MCF 10A (cell line): ENCODE measurements at places on chromosomes 7 and 10. TPM values are rescaled to one million over a fixed set of nuclear protein-coding genes. Genes with fewer than 3 reads are reported as not detected.

Gene ITIH5
- not detected in 2 replicates for total RNA-seq

Gene SPAM1
- total RNA-seq = not detected in 2 replicates

Gene LRRN3
- total RNA-seq = not detected in 2 replicates

Gene LRMDA
- total RNA-seq = not detected in 2 replicates

Gene ARID5B
- total RNA-seq = 10.9 and 12.2 TPM in 2 replicates

Gene NEURL1
- 0.20 TPM in 1 of 2 replicates, not detected in the other for total RNA-seq

Gene ZSCAN25
- total RNA-seq = 17.6 and 20.9 TPM in 2 replicates

Gene HKDC1
- 0.68 and 1.1 TPM in 2 replicates for total RNA-seq

Gene SPDYE6
- not detected in 2 replicates for total RNA-seq

DNA sequence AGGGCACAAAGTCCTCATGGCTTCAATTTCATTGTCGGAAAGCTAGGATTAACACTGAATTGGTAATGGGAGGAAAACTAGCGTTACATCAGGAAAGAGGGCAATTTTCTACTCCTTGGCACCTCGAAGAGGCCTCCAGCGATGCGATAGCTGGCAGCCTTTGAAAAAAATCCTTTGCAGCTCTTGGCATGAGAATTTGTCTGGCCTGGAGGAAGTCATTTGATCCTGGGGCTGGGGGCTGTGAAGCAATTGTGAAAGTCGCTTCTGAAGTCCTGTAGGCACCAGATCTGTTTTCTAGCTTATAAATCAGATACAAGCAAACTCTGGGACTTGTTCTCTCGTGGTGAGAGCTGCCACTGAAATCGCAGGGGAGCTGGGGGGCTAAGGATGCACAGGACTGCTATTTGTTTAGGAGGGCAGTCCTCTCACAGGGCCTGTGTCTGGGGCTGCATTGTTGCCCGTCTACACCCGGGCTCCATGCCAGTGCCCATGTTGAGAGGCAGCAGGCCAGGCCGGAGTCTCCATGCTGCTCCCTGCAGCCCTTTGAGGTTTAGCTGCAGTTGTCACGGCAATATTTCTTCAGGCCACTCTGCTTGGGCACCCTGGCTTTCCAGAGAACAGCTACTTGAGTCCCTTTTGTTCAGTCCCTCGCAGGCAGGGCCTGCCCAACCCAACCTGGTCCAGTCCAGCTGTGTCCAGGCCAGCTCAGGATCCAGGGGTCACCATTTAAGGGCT lies 206.8 kb upstream of the LYZL1 start:
- DNase-seq = no peak
- H3K4me3 ChIP-seq = no peak overlapping the region
- no peaks in the 10 kb centered on the region for H3K4me1 ChIP-seq

GRCh38 chr7:51593628-51594027 lies 277.0 kb upstream of the COBL start:
- H3K4me1 ChIP-seq = no peaks in the 10 kb centered on the region
- no peak overlapping the region for H3K4me3 ChIP-seq
- peaks cover 45% of the 10 kb centered on the region for H3K27me3 ChIP-seq
- no peak overlapping the region for H3K27ac ChIP-seq

DNA sequence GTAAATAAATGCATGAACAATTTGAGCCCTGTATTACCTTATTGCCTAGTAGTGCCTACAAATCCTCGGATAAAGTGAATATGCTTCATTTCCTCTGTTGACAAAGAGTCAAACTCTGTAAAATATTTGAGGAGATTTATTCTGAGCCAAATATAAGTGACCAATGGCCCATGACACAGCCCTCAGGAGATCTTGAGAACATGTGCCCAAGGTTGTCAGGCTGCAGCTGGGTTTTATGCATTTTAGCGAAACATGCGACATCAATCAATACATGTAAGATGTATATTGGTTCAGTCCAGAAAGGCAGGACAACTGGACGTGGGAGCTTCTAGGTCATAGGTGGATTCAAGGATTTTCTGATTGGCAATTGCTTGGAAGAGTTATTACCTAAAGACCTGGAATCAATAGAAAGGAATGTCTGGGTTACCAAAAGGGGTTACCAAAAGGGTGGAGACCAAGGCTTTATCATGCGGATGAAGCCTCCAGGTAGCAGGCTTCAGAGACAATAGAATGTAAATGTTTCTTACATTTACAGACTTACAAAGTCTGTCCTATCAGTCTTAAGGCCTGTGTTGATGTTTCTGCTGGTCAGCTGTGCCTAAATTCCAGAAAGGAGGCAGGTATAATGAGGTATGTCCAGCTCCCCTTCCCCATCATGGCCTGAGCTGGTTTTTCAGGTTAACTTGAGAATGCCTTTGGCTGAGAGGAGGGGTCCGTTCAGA lies 220.1 kb upstream of the FZD1 start:
- H3K36me3 ChIP-seq = peaks cover 5% of the 10 kb centered on the region
- DNase-seq = no peak
- H3K27me3 ChIP-seq = no peaks in the 10 kb centered on the region
- H3K4me1 ChIP-seq = no peaks in the 10 kb centered on the region
- no peak overlapping the region for H3K4me3 ChIP-seq

- no peak overlapping the region for H3K27ac ChIP-seq
- H3K4me3 ChIP-seq = no peak overlapping the region
- H3K27me3 ChIP-seq = no peaks in the 10 kb centered on the region
- no peak for DNase-seq
- no peaks in the 10 kb centered on the region for H3K4me1 ChIP-seq
These were observed 64.2 kb upstream of the SVIL start for GRCh38 chr10:29698773-29699490.

GRCh38 chr10:131803860-131804425 lies 96.9 kb upstream of the PPP2R2D start:
- no peak overlapping the region for H3K4me3 ChIP-seq
- peaks cover 4% of the 10 kb centered on the region for H3K27me3 ChIP-seq
- H3K27ac ChIP-seq = no peak overlapping the region
- DNase-seq = no peak

DNA sequence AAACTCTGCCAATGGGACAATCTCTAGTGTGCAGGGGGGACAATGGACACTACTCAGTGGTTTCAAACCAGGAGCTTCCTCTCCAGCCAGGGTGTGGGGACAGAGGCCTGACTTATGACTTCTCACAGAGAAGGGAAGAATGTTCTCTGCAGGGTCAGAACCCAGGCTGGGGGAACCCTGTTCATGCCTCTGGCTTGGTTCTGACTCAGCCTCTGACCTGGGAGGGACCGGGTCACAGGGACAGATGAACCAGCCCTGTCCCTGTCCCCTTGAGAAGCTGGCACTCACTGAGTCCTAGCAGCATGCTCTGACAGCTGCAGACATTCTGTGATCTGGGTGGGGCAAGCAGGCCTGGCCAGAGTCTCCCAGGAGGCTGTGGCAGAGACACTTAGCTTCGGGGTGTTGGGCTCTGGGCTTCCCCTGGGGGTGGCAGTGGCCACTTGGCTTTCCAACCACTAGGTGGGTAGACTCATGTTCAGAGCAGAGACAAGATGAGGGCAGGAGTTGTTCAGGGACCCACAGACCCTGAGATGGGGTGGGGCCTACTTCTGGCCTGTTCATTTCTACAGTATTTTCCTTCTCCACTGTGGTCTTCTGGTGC lies 13.6 kb downstream of the TSPAN15 start:
- no peak for DNase-seq
- no peaks in the 10 kb centered on the region for H3K4me1 ChIP-seq
- no peaks in the 10 kb centered on the region for H3K27me3 ChIP-seq
- no peak overlapping the region for H3K27ac ChIP-seq
- H3K4me3 ChIP-seq = no peak overlapping the region

GRCh38 chr7:73907554-73908122 lies 46.7 kb downstream of the TMEM270 start:
- peaks cover 9% of the 10 kb centered on the region for H3K27me3 ChIP-seq
- DNase-seq = no peak
- no peak overlapping the region for H3K27ac ChIP-seq
- no peaks in the 10 kb centered on the region for H3K36me3 ChIP-seq

- no peak for DNase-seq
- H3K27me3 ChIP-seq = no peaks in the 10 kb centered on the region
- no peak overlapping the region for H3K4me3 ChIP-seq
- no peaks in the 10 kb centered on the region for H3K36me3 ChIP-seq
- peaks cover 23% of the 10 kb centered on the region for H3K4me1 ChIP-seq
These were observed 45.9 kb downstream of the SGMS1 start for GRCh38 chr10:50577681-50578350.

GRCh38 chr7:66050337-66050957 lies 25.2 kb upstream of the ASL start:
- no peak for DNase-seq
- no peaks in the 10 kb centered on the region for H3K36me3 ChIP-seq
- peaks cover 23% of the 10 kb centered on the region for H3K4me1 ChIP-seq
- H3K27me3 ChIP-seq = no peaks in the 10 kb centered on the region

- no peak overlapping the region for H3K4me3 ChIP-seq
- no peak for DNase-seq
- no peaks in the 10 kb centered on the region for H3K27me3 ChIP-seq
- no peaks in the 10 kb centered on the region for H3K36me3 ChIP-seq
- H3K4me1 ChIP-seq = peaks cover 5% of the 10 kb centered on the region
These were observed 21.7 kb downstream of the ZNF365 start for GRCh38 chr10:62395892-62396291.

GRCh38 chr7:123552641-123553040 lies 5.0 kb downstream of the NDUFA5 start:
- H3K4me3 ChIP-seq = no peak overlapping the region
- no peak for DNase-seq
- no peak overlapping the region for H3K27ac ChIP-seq
- H3K27me3 ChIP-seq = no peaks in the 10 kb centered on the region
- peaks cover 11% of the 10 kb centered on the region for H3K4me1 ChIP-seq
- peaks cover 47% of the 10 kb centered on the region for H3K36me3 ChIP-seq

GRCh38 chr7:7976677-7977076 lies 8.1 kb downstream of the GLCCI1 start:
- no peaks in the 10 kb centered on the region for H3K4me1 ChIP-seq
- DNase-seq = no peak
- H3K27me3 ChIP-seq = no peaks in the 10 kb centered on the region
- no peaks in the 10 kb centered on the region for H3K36me3 ChIP-seq
- no peak overlapping the region for H3K4me3 ChIP-seq

DNA sequence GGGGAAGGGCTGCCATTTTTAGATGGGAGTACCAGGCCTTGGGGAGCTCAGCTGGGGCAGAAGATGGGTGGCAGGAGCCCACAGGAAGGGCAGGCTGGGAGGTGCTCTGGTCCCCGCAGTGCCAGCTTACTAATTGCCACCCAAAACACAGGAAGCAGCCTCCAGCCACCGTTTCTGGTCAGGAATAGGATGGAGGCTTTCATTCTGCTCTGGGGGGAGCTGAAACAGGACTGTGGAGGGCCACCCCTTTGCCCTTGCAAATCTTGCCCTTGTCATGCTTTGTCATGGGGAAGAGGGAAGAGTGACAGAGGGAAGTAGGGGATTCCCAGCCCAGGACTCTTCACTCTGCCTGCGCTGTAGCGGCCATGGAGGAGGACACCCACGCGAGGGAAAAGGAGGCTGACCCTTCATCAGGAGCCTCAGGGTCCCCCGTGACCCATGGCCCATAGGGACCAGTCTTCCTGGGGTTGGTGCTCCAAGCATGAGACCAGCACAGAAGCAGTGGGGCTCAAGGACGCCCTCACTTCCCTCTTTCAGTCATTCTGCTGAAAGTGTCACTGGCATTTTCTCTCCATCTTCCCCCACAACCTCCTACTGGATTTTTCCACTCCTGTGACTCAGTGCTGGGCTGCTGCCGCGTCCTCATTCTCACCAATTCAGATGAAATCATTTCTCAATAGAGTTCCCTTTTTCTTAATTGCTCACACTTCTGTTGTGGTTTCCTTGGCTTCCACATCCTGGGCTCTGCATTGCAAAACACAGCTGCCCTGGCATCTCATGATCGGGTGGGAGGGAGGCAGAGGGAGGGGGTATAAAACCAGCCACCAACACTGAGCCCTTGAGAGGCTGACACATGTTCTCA lies 61.9 kb downstream of the MKI67 start:
- DNase-seq = peak; percentile 97
- H3K4me1 ChIP-seq = peaks cover 31% of the 10 kb centered on the region
- H3K27ac ChIP-seq = peak overlapping the region; percentile 95
- no peaks in the 10 kb centered on the region for H3K27me3 ChIP-seq
- H3K36me3 ChIP-seq = peaks cover 62% of the 10 kb centered on the region

DNA sequence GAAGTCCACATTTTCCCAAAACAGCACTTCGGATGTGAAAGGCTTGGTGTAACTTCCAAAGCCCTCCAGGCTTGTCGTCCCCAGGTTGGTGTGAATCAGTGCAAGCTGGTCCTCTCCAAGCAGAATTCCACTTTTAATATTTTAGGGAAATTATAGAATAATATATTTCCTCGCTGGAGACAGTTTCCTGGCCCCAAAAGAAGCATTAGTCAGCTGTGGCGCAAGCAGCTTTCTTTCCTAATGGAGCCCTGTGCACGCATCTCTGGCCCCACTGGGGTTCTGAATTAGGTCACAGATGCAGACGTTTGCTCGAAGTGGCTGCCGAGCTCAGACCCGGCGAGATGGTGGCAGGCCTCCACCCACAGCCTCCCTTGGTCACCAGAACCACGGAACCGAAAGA lies 33.3 kb upstream of the MNX1 start:
- peak; percentile 59 for DNase-seq
- H3K4me1 ChIP-seq = no peaks in the 10 kb centered on the region
- no peak overlapping the region for H3K27ac ChIP-seq
- no peak overlapping the region for H3K4me3 ChIP-seq

GRCh38 chr10:104308439-104308903 lies 29.8 kb downstream of the ITPRIP start:
- peak overlapping the region; percentile 37 for H3K27ac ChIP-seq
- peaks cover 30% of the 10 kb centered on the region for H3K4me1 ChIP-seq
- DNase-seq = no peak
- H3K4me3 ChIP-seq = no peak overlapping the region
- H3K27me3 ChIP-seq = no peaks in the 10 kb centered on the region

- H3K27ac ChIP-seq = no peak overlapping the region
- peaks cover 83% of the 10 kb centered on the region for H3K27me3 ChIP-seq
- no peak overlapping the region for H3K4me3 ChIP-seq
- peak; percentile 41 for DNase-seq
These were observed 9.6 kb downstream of the IL2RA start for GRCh38 chr10:6052247-6053221.

GRCh38 chr7:129740574-129741410 lies 129.3 kb downstream of the NRF1 start:
- DNase-seq = no peak
- no peak overlapping the region for H3K27ac ChIP-seq
- H3K4me1 ChIP-seq = no peaks in the 10 kb centered on the region

GRCh38 chr10:3714967-3715366 lies 70.0 kb downstream of the KLF6 start:
- H3K27me3 ChIP-seq = no peaks in the 10 kb centered on the region
- H3K27ac ChIP-seq = peak overlapping the region; percentile 35
- H3K4me3 ChIP-seq = no peak overlapping the region
- DNase-seq = peak; percentile 21
- no peaks in the 10 kb centered on the region for H3K36me3 ChIP-seq

GRCh38 chr7:138880881-138881578 lies 83.0 kb upstream of the ATP6V0A4 start:
- no peak for DNase-seq
- H3K27ac ChIP-seq = peak overlapping the region; percentile 16
- peaks cover 3% of the 10 kb centered on the region for H3K4me1 ChIP-seq
- no peaks in the 10 kb centered on the region for H3K27me3 ChIP-seq
- no peak overlapping the region for H3K4me3 ChIP-seq

- peak; percentile 91 for DNase-seq
- H3K27me3 ChIP-seq = no peaks in the 10 kb centered on the region
- no peak overlapping the region for H3K27ac ChIP-seq
- no peak overlapping the region for H3K4me3 ChIP-seq
These were observed 399.5 kb upstream of the ANKRD30A start for GRCh38 chr10:36725581-36726520.
